Left ventricle myocardium inferior (tissue), 1 donor: ENCODE measurements at places on chromosomes 12 and 14. TPM values are rescaled to one million over a fixed set of nuclear protein-coding genes. Genes with fewer than 3 reads are reported as not detected.

Gene HELB
- 1.3 TPM for total RNA-seq

Gene RHOJ
- total RNA-seq: 14.6 TPM

Gene SLCO1B1
- total RNA-seq: not detected

Gene RD3L
- 30.7 TPM for total RNA-seq

Gene TMEM116
- total RNA-seq: 35.0 TPM

Gene TRPV4
- total RNA-seq: 0.33 TPM

Gene GPR137C
- total RNA-seq: 1.2 TPM

Gene RNU4-1
- 2,088 TPM for total RNA-seq

Gene ERGIC2
- 91.1 TPM for total RNA-seq

Gene MANSC4
- total RNA-seq: not detected

Gene LALBA
- not detected for total RNA-seq

Gene NFE2
- total RNA-seq: 0.71 TPM

Gene DMAC2L
- 28.3 TPM for total RNA-seq

Gene HRK
- 0.77 TPM for total RNA-seq

GRCh38 chr14:90109858-90110257 is 48.1 kb downstream of the KCNK13 start:
- no peak for DNase-seq

- no peak for DNase-seq
Measured at GRCh38 chr14:51914310-51914709, 53.9 kb downstream of the GNG2 start.

GRCh38 chr14:56120091-56120691 is 2.0 kb downstream of the PELI2 start:
- DNase-seq: no peak

- DNase-seq: no peak
Measured at GRCh38 chr14:81767266-81767995, 233.8 kb upstream of the SEL1L start.

GRCh38 chr14:70069186-70069585 is 119.6 kb downstream of the SLC8A3 start:
- no peak for DNase-seq

DNA sequence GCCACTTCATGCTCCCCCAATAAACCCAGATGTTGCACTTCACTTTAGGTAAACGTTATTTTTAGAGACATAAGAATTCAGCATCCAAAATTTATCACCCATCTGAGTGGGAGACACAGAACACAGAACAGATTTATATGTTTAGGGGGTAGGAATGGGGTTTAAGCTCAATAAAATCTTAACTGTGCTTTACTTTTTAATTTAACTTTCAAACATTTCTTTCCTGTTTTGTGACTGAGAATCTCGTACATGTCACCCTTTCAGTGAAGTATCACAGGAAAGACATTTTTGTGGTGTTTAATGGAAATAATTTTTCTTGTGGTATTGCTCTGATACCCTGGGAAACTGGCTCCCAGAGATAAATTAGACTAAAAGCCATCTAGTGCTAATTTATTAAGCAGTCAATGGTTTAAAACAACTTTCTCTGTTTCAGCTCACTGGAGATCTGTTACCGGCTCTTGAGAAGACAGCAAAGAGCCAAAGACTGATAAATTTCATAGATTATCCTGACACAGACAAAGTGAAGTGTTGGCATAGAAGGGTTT is 148.0 kb upstream of the BMP4 start:
- DNase-seq: no peak

GRCh38 chr12:33283054-33283453 is 156.6 kb downstream of the SYT10 start:
- no peak for DNase-seq

DNA sequence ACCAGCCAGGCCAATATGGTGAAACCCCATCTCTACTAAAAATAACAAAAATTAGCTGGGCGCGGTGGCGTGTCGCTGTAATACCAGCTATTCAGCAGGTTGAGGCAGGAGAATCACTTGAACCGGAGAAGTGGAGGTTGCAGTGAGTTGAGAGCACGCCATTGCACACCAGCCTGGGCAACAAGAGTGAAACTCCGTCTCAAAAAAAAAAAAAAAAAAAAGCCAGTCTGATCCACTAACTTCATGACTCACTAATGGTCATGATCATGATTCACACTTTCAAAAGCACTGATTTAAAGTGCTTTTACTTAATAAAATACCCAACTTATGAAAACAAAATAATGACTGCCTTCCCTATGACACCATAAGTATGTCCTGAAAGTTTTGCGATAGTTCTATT is 38.4 kb upstream of the CPM start:
- no peak for DNase-seq

- no peak for DNase-seq
Measured at GRCh38 chr14:56351861-56352260, 227.7 kb upstream of the TMEM260 start.

- DNase-seq: peak; percentile 83
Measured at GRCh38 chr12:13390381-13390861, 193.9 kb downstream of the EMP1 start.

DNA sequence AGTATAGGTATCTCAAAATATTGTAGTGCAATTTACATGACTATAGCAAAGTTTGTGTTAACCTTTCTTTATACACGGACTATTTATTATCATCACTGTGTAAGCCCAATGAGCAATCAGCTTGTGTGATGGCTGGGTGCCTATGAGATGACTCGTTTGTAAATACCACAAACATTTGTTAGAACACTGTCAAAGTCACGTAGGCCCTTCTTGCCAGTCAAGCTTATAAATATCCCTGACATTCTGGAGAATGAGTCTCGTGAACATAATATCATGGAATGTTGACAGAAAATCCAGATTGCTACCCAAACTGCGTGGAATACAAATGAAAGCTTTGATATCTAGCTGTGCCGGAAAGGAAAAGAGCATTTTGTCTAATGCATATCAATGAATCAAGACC is 648.3 kb upstream of the MDGA2 start:
- no peak for DNase-seq

- no peak for DNase-seq
Measured at GRCh38 chr12:92470608-92471021, 232.2 kb upstream of the PLEKHG7 start.

DNA sequence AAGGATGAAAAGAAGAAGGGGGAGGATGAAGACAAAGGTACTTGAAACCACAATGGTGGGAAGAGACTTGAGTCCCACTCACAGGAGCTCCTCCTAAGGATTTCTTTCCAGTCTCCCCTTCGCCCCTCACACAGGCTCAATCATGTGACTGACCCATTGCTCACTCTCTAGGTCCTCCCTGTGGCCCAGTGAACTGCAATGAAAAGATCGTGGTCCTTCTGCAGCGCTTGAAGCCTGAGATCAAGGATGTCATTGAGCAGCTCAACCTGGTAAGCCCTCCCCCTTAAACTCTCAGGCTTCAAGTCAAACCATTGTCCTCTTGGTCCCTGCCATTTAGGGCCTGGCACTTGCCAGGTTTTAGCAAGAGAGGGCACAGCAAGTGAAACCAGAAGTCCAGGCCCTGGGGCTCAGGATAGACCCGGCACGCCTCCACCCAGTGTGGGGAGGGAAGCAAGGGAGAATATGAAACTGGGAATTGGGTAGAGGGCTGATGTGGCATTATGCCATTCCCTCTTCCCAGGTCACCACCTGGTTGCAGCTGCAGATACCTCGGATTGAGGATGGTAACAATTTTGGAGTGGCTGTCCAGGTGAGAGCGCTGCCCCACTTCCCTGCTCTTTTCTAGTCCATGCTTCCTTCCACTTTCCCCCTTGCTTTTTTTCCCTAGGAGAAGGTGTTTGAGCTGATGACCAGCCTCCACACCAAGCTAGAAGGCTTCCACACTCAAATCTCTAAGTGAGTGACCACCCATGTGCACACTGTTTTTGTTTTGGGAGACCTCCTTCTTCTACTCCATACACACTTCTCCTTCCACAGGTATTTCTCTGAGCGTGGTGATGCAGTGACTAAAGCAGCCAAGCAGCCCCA is 1.8 kb downstream of the PSME1 start:
- DNase-seq: no peak

DNA sequence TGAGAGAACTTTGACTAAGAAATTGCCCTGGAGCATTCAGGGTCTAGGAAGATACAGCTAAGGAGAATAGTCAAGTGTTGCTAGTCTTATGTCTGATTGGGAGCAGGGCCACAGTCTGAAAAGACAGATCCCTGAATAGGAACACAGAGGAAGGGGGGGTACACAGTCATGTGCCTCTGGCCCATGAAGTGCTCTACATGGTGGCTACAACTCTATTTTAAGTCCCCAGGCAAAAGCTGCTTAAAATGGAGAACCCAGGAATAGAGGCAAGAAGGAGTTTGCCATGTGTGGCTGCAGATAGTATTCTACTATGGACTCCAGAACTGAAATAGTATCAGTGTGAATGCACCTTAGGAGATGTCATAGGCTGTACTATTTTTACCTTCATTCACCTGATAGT is 118.0 kb upstream of the NPAS3 start:
- peak; percentile 33 for DNase-seq

GRCh38 chr14:99542566-99542965 is 61.4 kb downstream of the CCNK start:
- DNase-seq: no peak

DNA sequence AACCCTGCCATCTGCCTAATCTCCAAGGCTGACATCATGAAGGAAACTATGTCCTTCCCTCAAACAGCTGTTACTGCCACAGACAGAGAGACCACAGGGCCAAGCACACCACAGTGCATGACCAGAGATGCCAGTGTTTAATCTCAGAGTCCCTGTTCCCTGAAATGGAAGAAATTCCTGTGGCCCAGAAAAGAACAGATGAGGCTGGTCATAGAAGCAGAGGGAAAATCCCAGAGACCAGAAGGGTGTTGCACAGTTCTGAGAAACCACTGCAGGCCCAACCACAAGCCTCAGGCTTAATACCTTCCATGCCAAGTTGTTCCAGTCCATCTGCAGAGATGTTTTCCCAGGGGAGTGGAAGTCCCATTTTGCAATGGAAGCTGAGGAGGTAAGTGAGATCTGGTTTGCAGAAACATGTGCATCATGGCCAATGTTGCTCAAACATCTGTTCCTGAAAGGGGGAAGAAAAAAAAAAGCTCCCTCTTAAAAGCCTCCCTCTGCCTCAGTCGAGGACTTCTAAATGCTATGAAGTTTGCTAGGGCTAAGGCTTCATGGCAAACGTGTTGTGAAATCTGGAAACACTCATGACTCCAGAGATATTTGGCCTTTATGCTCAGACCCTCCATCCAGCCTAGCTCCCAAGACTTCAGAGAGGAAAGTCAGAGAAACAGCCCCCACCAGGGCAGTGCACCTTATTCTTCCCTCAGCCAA is 98.6 kb downstream of the SCARB1 start:
- DNase-seq: no peak

GRCh38 chr12:45839917-45840316 is 110.4 kb downstream of the ARID2 start:
- no peak for DNase-seq

DNA sequence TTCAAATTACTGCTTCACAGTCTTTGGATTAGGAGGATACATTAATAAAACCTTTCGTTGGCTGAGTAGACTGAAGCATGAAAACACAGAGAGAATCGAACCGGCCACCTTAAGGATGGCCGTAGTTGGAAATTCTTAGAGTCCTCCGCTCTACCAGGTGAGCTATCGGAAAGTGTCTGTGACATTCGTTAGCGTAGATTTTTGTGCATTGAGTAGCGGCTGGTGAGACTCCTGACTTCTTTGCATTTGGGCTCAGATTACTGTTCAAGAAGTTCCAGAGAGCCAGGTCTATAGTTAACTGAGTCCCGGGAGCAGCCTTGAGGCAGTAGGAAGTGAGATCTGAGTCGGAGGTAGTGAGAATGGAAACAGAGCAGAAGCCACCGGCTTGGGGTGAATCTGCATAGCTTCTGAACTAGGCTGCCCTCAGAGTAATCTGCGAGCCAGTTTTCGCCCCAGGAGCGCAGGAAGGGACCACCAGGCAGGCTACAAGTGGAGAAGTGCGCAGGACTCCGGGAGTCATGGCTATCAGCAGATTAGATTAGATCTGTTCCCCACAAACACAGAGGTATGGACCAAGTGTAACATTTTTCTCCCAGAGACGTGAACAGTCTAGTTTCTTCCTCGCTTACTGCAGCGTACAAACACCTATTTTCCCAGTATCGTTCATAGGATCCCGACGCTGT is 11.0 kb downstream of the OR6S1 start:
- no peak for DNase-seq

GRCh38 chr12:11693601-11694000 is 44.1 kb downstream of the ETV6 start:
- no peak for DNase-seq

DNA sequence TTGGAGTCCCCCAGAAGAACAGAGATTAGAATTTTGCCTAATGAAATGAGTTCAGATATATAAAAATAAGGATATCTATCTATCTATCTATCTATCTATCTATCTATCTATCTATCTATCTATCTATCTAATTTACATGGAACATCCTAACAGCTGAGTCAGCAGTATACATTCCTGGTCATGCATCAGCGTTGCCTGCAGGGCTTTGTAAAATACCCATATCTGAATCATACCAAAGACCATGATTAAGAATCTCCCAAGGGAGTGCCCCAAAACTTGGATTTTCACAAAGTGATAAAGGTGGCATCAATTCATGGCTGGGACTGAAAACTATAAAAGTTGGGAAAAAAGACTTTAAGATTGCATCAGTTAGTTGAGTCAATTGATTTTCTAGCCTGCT is 32.7 kb upstream of the SYT10 start:
- DNase-seq: no peak

DNA sequence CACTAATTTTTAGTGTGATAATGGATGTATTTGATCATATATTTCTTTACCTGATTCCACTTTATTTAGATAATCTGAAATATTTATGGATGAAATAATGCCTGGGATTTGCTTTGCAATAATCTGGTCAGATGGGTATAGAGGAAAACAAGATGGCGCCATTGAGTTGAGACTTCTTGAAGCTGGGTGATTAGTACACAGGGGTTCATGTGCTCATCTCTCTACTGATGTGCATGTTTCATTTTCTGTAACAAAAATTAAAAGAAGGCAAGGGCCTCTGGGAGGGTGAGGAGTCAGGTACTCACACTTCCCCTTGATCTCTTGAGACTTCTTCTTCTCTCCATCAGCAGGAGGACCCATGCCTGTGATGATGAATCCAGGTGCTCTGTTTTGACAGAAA is 61.8 kb downstream of the GCH1 start:
- DNase-seq: no peak

GRCh38 chr14:94775091-94775870 is 5.4 kb upstream of the GSC start:
- DNase-seq: no peak

- DNase-seq: no peak
Measured at GRCh38 chr12:43252585-43252984, 299.4 kb downstream of the ADAMTS20 start.
